ENCODE measurements at places on chromosomes 11 and 22. TPM values are rescaled to one million over a fixed set of nuclear protein-coding genes. Genes with fewer than 3 reads are reported as not detected.

Gene NCAM1
- 4.2 TPM for total RNA-seq

Gene CECR2
- not detected for total RNA-seq

Gene ARHGEF17
- total RNA-seq: 70.3 TPM

Gene PATE4
- not detected for total RNA-seq

Gene POU2AF3
- not detected for total RNA-seq

Gene RFPL2
- not detected for total RNA-seq

Gene RFPL3
- not detected for total RNA-seq

Gene MYOD1
- not detected for total RNA-seq

Gene HBD
- not detected for total RNA-seq

Gene APOA1
- total RNA-seq: not detected

Gene KCNC1
- 0.16 TPM for total RNA-seq

Gene GP1BB
- total RNA-seq: 4.3 TPM

Gene PHOX2A
- total RNA-seq: not detected

Gene H19
- 0.73 TPM for total RNA-seq

Gene OR51B4
- total RNA-seq: not detected

Gene HBE1
- total RNA-seq: not detected

Gene KLHL22
- total RNA-seq: 61.0 TPM

Gene CCDC81
- total RNA-seq: 0.73 TPM

Gene FCHSD2
- 13.4 TPM for total RNA-seq

Gene WNT11
- total RNA-seq: 12.9 TPM

Measured in hair follicle dermal papilla cell (primary cell).